ENCODE measurements at places on chromosomes 5 and 9.

DNA sequence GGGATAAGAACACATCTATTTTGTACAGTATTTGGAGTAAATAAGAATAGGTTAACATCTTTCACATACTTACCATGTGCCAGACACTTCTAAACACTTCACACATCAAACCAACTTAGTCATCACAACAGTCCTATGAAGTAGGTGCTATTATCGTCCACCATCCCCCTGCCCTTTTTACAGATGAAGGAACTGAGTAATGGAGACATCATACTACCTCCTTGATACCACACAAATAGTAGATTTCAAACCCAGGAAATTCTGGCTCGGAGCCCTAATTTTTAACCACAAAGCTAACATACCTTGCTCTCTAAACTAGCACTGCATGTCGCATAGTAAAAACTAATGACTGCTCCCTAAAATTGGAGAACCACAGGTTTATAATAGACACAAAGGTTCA, 4.2 kb upstream of the ZNF366 start:
- DNase-seq: no peak

GRCh38 chr5:72074251-72074650, 33.0 kb upstream of the MAP1B start:
- no peak for DNase-seq

DNA sequence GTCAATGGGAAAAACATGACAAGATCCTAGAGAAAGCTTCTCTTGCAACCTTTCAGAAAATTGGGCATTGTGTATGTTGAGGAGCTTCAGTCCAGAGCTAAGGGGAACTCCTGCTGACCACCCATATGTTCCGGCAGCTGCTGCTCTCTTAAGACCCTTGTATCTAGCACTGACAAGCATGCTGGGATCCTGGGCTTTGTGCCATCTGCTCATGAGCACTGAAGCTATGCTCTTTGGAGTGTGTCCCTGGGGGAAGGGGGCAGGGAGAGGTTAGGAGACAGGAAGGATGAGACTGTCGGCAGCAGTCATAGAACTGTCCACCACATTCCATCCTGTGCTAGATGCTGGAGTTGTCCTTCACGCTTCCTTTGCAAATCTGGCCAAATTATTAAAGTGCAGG, 109.3 kb downstream of the JAKMIP2 start:
- no peak for DNase-seq

DNA sequence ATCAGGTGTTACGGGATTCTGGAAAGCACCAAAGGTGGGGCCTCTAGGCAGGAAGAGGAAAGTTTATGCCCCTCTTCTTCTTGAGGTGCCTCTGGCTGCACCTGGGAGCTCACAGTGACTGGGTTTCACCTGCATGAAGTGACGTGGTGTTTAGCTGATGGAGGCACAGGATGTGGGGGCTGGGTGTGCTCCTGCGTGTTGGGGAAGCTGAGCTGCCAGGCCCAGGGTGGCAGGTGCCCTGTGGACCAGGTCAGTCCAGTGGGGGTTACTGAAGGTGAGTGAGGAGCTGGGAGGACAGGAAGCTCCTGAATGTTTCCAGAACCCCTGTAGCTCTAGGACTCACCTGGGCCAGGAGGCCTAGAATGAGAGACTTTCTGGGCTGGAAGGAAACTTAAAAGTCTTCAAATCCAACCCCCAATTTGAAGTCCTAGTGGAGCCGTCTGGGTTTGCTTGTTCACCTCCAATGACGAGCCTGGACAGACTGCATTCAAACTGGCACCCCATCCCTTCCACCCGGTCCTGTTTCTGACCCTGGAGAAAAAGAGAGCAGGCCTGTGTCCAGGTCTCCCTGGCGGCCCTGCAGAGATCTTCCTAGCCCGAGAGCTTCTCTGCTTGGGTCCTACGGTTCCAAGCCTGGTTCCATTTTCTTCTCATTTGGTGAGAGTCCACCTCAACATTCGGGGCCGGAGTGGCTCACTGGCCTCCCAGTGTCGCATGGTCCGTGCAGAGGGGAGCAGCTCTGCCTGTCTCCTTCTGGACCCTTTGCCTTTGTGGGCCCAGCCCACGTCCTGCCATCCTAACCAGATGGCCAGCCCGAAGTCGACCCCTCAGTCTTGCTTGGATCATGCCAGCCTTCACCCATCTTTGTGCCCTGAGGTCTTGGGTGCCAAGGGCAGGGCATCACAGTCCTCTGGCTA, 22.3 kb downstream of the TRAF1 start:
- DNase-seq: no peak

DNA sequence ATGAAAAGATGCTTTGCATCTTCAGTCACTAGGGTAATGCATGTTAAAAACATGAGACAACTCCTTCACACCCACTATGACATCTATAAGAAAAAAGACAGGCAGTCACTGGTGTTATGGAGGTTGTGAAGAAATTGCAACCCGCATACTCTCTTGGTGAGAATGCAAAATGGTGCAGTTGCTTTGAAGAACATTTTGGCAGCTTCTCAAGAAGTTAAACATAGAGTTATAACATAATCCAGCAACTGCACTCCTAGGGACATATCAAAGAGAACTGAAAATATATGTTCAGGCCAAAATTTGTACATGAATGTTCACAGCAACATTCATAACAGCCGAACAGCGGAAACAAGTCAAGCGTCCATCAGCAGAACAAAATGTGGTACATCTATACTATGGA, 46.3 kb upstream of the TBC1D9B start:
- no peak for DNase-seq

GRCh38 chr9:2494562-2494961, 127.0 kb upstream of the VLDLR start:
- DNase-seq: no peak

- no peak for DNase-seq
Observed at GRCh38 chr5:176350416-176350815, 11.1 kb downstream of the KIAA1191 start.

GRCh38 chr5:38938424-38938823, 92.6 kb downstream of the OSMR start:
- no peak for DNase-seq

DNA sequence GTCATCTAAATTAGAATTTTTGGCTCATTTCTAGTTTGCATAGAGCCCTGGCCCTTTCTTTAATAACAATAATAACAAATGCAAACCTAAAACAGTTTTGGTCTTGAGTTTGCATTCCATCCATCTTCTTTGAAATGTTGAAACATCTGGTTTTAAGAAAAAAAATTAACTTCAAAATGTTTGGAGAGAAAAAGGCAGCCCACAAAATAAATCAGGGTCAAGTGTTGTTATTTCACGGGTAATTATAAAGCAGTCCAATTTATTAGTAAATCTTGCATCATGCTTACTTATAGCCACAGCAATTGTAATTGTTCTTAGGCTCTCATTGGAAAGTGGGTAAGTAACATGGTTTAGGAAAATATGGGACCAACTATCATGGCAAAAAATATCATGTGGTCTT, 247.0 kb upstream of the MEF2C start:
- no peak for DNase-seq

- no peak for DNase-seq
Observed at GRCh38 chr9:69079186-69079585, 43.6 kb downstream of the FXN start.

- DNase-seq: no peak
Observed at GRCh38 chr5:176389135-176390123, 878 bp downstream of the HIGD2A start.

DNA sequence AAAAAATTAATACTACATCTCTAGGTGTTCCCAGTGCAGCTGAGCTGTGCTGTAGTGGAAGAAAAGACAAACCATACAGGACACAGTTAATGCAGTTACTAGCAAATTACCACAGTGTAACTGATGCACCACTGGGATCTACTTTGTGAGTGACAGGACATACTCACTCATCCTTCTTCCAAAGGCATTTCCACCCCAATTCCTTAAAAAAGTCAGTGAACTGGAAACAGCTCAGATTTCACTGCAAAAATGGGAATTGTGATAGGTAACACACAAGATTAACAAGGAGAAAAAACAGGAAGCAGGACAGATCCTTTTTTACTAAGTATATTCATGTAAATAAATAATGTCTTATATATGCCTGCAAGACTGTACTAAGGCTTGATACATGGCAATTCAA, 109.6 kb downstream of the DMAC1 start:
- no peak for DNase-seq

DNA sequence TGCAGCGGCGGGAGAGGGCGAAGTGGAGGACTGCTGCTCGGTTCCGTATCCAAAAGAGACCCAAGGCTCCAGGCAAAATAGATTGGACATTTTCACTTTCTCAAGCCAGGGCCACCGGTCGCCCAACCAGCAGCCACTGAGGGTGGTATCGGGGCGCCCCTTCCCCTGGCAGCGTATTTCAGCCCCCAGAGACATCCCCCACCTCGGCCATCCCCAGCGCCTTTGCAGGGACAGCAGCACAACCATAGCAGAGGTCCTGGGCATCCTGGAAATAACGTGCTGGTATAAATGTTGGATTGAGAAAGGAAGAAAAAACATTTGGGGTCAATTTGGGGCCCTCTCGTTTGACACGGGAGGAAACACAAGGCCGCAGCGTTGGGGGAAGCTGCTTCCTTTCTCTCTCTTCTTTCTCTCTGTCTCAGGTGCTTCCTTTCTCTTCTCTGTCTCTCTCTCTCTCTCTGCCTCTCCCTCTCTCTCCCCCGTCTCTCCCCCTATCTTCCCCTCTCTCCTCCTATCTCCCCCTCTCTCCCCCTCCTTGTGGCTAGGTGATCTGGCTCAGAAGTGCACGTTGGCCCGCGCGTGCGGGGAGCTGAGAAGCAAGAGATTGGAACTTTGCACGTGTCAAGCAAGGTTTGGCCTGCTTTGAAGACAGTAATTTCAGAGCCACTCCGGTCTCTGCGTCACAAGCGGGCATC, 624 bp upstream of the RETREG1 start:
- peak; percentile 49 for DNase-seq

DNA sequence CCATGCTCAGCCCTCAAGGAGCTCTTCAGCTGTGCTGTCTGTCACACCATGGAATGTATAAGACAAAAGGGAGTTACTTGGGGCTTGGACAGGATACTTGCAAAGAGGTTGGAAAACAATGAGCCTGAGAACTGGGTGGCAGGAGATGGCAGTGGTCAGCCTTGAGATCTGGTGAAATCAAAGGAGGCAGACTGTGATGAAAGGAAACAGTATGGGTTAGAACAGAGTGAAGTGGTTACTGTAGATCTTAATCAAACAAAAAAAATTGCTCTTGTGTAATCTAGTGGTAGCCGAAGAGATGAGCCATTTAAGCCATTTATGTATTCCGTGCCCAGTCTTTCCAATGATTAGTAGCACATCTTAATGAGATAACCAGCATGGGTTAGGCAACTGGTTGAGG, 142.2 kb downstream of the SV2C start:
- DNase-seq: no peak

GRCh38 chr5:106737111-106737510, 933.6 kb downstream of the EFNA5 start:
- DNase-seq: no peak

Measured in NCI-H1436 (cell line).